NCI-H1048 (cell line): ENCODE measurements at places on chromosomes 4 and X.

- no peak for DNase-seq
These were observed 87.2 kb downstream of the FRYL start for GRCh38 chr4:48692897-48693296.

- DNase-seq = no peak
These were observed 191.2 kb upstream of the LNX1 start for GRCh38 chr4:53782458-53782845.

- no peak for DNase-seq
These were observed 503.1 kb upstream of the LCORL start for GRCh38 chr4:18524667-18525066.

- DNase-seq = no peak
These were observed 56.3 kb upstream of the SPRY1 start for GRCh38 chr4:123340381-123340701.

DNA sequence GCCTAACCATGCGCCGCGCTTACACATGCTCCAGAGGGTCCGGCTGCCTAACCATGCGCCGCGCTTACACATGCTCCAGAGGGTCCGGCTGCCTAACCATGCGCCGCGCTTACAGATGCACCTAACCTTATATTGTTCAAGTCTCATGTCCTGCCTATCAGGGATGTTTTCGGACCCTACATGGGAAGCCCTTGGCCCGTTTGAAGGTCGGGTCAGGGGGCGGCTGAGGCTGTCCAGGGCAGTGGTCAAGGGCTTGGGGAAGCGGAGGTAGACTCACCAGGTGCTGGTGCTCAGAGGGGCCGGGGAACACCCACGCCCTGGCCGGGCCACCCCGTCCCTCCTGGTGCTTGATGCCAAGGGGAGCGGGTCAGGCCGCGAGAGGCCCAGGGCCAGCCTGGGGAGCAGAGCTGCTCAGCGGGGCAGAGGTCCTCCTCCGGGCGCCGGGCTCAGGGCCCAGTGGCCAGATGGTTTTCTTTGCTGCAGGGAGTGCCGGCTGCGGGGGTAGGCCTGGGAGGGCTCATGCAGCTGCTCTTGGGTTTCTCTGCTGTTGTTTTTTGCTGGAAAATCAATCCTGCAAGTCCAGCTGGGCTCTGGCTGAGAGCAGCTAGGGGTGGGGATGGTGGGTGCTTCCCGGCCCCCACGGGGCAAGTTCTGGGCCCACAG, 35.4 kb upstream of the SPON2 start:
- no peak for DNase-seq

DNA sequence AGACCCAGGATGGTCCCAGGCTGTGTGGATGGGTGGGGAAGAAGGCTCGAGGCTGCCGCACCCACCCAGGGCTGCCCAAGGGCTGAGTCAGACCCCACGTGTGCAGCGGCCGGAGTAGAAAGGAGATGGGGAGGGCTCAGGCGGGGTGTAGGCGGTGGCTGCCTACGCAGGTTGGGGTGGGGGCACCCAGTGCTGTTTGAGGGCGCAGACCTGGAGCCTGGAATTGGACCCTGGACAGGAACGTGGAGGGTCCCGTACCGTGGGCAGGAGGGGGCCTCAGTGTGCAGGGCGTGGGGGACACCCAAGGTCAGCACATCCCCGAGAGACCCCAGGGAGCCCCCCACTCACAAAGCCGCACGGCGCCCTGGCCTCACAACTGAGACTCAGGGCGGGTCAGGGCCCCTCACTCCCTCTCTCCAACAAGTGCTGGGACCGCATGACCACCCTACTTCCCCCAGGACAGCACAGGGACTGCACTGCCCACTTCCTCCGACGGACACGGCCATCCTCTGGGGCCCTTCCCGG, 79.9 kb downstream of the FAM53A start:
- no peak for DNase-seq
